ENCODE measurements at places on chromosomes 1 and 21. TPM values are rescaled to one million over a fixed set of nuclear protein-coding genes. Genes with fewer than 3 reads are reported as not detected.

DNA sequence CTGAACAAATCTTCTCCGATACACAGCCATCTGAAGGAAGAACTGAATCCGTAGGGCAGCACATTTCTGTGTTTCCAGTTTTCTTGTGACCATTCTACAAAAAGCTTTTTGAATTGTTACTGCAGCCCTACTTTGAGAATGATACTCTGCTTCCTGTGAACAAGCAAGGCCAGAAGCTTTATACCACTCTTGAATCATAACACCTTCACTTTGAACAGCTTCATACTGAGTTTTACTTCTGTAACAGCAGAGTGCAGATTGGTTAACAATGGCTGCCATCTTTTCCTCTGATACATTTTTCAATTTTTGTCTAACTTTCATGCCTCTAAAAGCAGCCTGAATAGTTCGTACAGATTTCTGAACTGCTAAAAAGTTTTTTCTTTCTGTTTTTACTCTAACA is 33.6 kb upstream of the F13B start:
- peaks cover 23% of the 10 kb centered on the region for H3K36me3 ChIP-seq
- H3K27ac ChIP-seq: peak overlapping the region; percentile 79
- H3K4me1 ChIP-seq: peaks cover 13% of the 10 kb centered on the region
- DNase-seq: no peak
- H3K4me3 ChIP-seq: no peak overlapping the region
- H3K27me3 ChIP-seq: no peaks in the 10 kb centered on the region

DNA sequence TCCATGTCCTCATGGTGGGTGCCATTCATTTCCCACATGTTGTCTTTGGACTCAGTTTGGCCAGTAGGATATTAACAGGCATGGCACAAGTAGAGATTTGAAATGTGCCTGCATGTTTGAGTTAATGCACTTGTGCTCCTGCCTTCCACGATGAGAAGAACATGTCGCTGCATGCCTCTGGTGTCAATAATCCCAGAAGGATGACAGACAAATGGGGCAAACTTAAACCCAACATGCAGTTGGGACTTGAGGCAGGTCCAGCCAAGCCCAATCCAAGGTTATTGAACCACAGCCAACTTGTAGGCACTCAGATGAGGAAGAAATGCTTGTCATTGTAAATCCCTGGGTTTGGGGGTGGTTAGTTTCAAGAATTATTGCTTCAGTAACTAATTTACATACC is 174.6 kb downstream of the TRIM33 start:
- H3K27me3 ChIP-seq: peaks cover 36% of the 10 kb centered on the region
- peaks cover 8% of the 10 kb centered on the region for H3K4me1 ChIP-seq
- H3K4me3 ChIP-seq: no peak overlapping the region
- H3K36me3 ChIP-seq: no peaks in the 10 kb centered on the region
- DNase-seq: no peak
- H3K27ac ChIP-seq: no peak overlapping the region

DNA sequence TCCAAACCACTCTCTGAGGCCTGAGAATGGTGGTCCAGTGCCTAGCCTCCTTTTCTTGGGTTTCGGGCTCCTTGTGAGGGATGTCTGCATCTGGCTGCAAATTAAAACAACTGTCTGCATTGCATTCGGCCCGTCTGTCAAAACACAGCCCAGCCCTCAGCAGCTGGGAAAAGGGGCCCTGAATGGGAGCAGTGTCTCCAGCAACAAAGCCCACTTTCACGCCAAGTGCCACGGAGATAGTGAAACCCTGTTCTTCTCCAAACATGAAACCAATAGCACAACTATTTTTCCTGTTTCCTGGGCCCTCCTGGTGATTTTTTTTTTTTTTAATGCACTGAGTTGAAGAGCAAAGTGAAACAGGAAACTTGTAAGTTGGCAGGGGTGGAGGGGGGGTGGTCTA is 138.4 kb downstream of the PLXNA2 start:
- H3K4me1 ChIP-seq: peaks cover 64% of the 10 kb centered on the region
- no peaks in the 10 kb centered on the region for H3K36me3 ChIP-seq
- H3K4me3 ChIP-seq: no peak overlapping the region
- peaks cover 12% of the 10 kb centered on the region for H3K27me3 ChIP-seq
- H3K27ac ChIP-seq: no peak overlapping the region

GRCh38 chr1:204615881-204616280 is 69.7 kb downstream of the LRRN2 start:
- no peak overlapping the region for H3K4me3 ChIP-seq
- no peaks in the 10 kb centered on the region for H3K36me3 ChIP-seq
- peaks cover 27% of the 10 kb centered on the region for H3K27me3 ChIP-seq

Gene ZBTB8A
- total RNA-seq: 14.8 TPM

Gene PTPN14
- total RNA-seq: 74.9 TPM

Data from mesothelial cell of epicardium (in vitro differentiated cells).